ENCODE measurements at places on chromosomes 12 and 14. TPM values are rescaled to one million over a fixed set of nuclear protein-coding genes. Genes with fewer than 3 reads are reported as not detected.

DNA sequence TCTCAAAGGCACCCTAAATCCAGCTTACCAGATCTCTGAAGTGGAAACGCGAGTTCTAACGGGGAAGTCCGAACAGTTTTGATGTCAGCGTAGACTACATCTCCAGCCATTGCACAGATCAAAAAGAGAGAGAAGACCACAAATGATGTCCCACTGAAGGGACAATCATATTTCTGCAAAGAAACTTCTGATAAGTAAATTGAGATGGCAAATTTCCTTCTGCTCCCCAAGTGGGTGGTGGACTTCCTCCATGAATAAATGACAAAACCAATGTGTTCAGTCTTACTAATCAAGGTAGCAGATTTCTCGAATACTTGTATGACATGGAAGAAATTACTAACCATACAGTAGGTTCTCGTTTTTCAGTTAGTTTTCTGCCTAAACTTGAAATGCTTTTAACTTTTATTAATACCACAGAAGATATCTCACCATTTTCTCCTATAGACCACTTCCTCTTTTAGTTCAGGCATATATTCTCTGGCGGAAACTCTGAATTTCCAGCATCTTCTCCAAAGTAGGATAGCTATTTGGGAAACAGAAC, at the start of gene CLECL1:
Gene CLECL1, minus strand, starts transcription at position 177 of the 541 bp plus-strand sequence.
- H3K4me3 ChIP-seq = peak within 1 kb of the TSS; percentile 76
- peaks cover 57% of the 10 kb centered on the region for H3K4me1 ChIP-seq
- peaks cover 24% of the 10 kb centered on the region for H3K36me3 ChIP-seq
- H3K27me3 ChIP-seq = no peaks in the 10 kb centered on the region

GRCh38 chr14:59037086-59037485, 151.4 kb upstream of the DAAM1 start:
- no peaks in the 10 kb centered on the region for H3K36me3 ChIP-seq
- peaks cover 10% of the 10 kb centered on the region for H3K27me3 ChIP-seq
- no peak for DNase-seq
- no peaks in the 10 kb centered on the region for H3K4me1 ChIP-seq

DNA sequence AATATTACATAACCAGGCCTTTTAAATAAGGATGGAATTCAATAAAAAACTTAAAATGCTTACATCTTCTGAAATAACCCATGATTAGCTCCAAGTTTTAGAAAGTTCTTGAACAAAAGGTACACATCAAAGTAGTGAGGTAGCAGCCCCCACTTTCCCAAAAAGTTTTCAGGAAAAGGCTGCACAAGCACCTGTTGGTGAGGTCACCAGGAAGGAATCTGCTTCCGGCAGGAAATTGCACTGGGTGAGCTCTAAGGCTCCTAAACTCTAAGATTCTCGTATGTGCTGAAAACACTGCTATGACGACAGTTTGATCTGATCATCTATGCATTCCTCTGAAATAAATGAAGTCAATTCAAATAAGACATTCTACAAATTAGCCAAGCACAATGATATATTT, 34.3 kb upstream of the TTC7B start:
- no peak overlapping the region for H3K27ac ChIP-seq
- no peaks in the 10 kb centered on the region for H3K4me1 ChIP-seq
- no peak overlapping the region for H3K4me3 ChIP-seq
- DNase-seq = no peak

DNA sequence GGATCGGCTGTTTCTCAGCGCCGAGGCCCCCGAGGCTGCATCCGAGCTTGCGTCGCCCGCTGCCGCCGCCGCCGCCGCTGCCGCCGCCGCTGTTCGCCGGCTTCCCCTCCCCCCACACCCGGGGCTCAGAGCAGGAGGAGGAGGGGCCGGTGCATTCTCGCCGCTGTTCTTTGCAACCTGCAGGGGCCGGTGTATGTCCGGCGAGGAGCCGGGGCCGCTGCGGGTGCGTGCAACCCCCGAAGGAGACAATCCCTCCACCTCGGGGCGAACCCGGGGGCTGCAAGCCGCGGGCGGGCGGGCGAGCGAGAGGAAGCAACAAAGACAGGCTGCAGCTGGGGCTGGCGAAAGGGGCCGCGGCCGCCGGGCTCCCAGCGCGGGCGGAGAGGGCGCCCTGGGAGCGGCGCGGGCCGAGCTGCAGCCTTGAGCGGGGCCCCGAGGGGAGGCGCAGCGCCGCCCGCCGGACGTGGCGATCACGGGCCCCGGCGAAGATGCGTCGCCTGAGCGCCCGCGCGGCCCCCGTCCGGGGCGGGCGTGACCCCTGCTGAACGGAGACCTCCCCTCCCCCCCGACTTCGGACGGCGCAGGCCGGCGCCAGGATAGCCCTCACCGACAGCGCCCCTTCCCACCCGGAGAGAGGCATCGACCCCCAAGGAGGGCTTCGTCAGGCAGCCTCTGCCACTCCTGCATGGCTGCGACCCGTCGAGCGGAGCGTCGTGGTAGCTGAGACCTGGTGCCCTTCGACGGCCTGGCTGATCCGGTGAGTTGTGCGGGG, 702 bp downstream of the FAM222A start:
- H3K27me3 ChIP-seq = peaks cover 29% of the 10 kb centered on the region
- peaks cover 9% of the 10 kb centered on the region for H3K4me1 ChIP-seq
- no peaks in the 10 kb centered on the region for H3K36me3 ChIP-seq

DNA sequence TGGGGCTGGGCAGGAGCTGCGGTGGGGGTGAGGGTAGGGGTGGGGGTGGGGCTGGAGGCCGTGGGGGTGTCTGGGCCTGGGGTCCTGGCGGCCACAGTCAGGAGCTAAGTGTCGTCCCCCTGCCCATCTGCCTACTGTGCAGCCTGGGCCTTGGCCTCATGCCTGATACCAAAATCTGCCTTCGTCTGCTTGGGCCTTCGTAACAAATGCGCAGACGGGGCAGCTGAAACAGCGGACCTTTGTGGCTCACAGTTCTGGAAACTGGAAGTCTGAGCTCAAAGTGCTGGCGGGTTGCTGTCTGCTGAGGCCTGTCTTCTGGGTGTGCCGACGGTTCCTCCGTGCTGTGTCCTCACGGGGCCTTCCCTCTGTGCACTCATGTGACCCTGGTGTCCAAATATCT, 61.7 kb downstream of the KIF26A start:
- H3K4me3 ChIP-seq = no peak overlapping the region
- H3K36me3 ChIP-seq = no peaks in the 10 kb centered on the region
- no peak overlapping the region for H3K27ac ChIP-seq
- H3K27me3 ChIP-seq = no peaks in the 10 kb centered on the region

- DNase-seq = no peak
- H3K4me3 ChIP-seq = no peak overlapping the region
- peaks cover 14% of the 10 kb centered on the region for H3K4me1 ChIP-seq
- H3K36me3 ChIP-seq = no peaks in the 10 kb centered on the region
- H3K27me3 ChIP-seq = peaks cover 43% of the 10 kb centered on the region
Observed at GRCh38 chr14:94153750-94154342, 20.3 kb upstream of the PPP4R4 start.

DNA sequence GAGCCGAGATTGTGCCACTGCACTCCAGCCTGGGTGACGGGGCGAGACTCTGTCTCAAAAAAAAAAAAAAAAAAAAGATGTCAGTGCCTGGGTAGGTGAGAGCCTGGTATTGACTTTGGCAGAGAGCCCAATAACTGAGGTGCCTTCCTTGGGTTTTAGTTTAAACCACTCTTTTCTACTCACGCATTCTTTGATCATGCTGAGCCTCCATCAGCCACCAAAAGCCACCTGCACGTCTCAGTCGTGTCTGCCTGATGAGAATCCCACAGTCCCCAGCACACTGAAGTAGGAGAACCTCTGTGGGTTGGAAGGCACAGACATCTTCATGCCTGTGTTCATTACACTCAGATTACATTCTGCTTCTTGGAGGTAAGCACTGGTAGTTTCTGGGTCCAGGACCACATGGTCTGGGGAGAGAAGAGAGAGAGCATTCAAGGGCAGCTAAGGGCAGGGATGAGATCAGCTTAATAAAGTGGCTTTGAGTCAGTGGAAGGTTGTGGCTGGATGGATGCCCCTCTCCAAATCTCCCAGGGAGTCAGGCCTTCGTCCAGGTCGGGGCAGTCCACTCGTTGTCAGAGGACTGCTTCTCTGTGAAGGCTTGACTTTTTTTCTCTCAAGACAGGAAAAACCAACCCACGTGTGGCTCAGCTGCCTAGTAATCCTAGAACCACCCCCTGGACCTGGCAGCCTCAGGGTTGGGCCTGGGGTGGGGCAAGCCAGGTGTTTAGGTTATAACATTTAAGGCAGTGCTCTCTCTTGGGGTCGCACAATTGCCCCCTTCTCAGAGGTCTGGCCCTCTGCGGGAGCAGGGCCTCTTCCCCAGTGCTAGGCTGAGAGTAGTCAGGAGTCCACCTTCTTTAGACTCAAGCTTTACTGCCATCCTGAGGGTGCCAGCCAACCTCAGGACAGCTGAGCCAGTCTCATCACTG, 32.6 kb upstream of the MAX start:
- H3K27ac ChIP-seq = no peak overlapping the region
- H3K27me3 ChIP-seq = no peaks in the 10 kb centered on the region
- peaks cover 5% of the 10 kb centered on the region for H3K4me1 ChIP-seq
- no peak overlapping the region for H3K4me3 ChIP-seq

DNA sequence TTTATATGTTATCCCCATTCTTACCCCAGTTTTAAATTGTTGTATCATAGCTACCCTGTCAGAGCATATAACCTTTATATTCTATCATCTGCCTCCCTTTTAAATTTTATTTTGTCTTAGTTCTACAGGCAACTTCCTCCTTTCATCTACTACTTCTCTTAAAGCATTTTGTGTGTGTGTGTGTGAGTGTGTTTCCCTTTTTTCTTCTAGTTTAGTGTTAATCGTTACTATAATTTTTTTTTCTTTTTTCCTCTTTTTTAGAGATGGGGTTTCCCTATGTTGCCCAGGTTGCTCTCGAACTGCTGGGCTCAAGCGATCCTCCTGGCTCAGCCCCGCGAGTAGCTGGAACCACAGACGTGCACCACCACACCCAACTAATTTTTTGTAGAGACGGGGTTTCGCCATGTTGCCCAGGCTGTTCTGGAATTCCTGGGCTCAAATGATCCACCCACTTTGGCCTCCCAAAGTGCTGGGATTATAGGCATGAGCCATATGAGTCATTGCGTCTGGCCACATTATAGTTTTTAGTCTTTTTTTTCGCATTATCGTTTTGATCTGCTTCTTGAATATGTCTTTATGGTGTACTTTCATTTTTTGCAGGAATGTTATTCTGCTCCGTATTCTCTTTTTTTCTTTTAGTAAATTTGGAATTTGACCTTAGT, 33.1 kb upstream of the FBXO34 start:
- no peak overlapping the region for H3K4me3 ChIP-seq
- H3K36me3 ChIP-seq = no peaks in the 10 kb centered on the region
- H3K4me1 ChIP-seq = peaks cover 3% of the 10 kb centered on the region
- no peak overlapping the region for H3K27ac ChIP-seq
- no peak for DNase-seq
- peaks cover 28% of the 10 kb centered on the region for H3K27me3 ChIP-seq

DNA sequence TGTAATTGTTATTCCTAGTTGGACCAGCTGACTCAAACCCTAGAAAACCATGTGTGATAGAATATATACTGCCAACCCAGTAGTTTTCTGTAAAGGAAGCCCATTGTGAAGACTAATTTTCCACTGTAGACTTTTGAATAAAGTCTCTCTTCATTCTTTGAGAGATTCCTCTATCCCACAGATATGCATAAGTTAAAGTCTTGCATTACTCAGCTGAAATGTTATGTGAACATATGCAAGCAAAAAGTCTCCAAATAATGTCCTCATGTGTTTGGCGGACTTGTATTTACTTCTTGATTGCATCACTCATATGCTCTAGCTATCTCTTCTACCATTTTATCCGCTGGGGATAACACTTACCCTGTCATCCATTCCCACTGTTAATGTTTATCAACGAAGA, 35.1 kb upstream of the OTOGL start:
- no peaks in the 10 kb centered on the region for H3K27me3 ChIP-seq
- no peak overlapping the region for H3K4me3 ChIP-seq
- no peaks in the 10 kb centered on the region for H3K36me3 ChIP-seq
- no peak for DNase-seq
- H3K27ac ChIP-seq = no peak overlapping the region

- no peaks in the 10 kb centered on the region for H3K36me3 ChIP-seq
- DNase-seq = peak; percentile 43
- no peak within 1 kb of the TSS for H3K27ac ChIP-seq
- H3K27me3 ChIP-seq = peaks cover 26% of the 10 kb centered on the region
Observed at GRCh38 chr12:109020796-109021380, at the start of gene SVOP. SVOP (minus strand) TSS chr12:109021068; CDS start chr12:109020868, 200 bp downstream.

- no peak overlapping the region for H3K4me3 ChIP-seq
- no peak for DNase-seq
- H3K27ac ChIP-seq = no peak overlapping the region
- H3K4me1 ChIP-seq = no peaks in the 10 kb centered on the region
- H3K27me3 ChIP-seq = peaks cover 9% of the 10 kb centered on the region
- H3K36me3 ChIP-seq = no peaks in the 10 kb centered on the region
Observed at GRCh38 chr14:71202881-71203280, 295.6 kb downstream of the PCNX1 start.

GRCh38 chr14:61956517-61956916, 194.3 kb downstream of the SNAPC1 start:
- no peaks in the 10 kb centered on the region for H3K4me1 ChIP-seq
- H3K27me3 ChIP-seq = peaks cover 36% of the 10 kb centered on the region
- no peak overlapping the region for H3K27ac ChIP-seq
- DNase-seq = no peak

DNA sequence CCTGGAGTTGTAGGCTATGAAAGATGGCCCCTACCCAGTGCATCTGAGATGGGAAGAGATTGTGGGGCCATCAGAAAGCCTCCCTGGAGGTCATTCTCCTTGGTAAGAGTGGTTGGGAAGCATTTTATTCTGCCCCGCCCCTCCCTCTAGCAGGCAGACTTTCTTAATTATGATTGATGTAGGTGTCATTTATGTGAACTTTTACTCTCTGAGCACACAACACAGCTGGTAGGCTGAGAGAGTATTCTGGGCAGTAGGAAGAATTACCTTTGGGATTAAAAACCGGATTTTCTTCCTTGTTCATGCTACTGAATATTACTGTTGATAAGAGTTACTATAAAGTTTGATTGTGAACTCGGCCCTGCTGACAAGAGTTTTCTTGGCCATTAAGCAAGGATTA, 266.8 kb downstream of the TTC6 start:
- H3K27ac ChIP-seq = no peak overlapping the region
- DNase-seq = no peak
- no peaks in the 10 kb centered on the region for H3K27me3 ChIP-seq
- H3K36me3 ChIP-seq = no peaks in the 10 kb centered on the region
- H3K4me1 ChIP-seq = peaks cover 5% of the 10 kb centered on the region
- H3K4me3 ChIP-seq = no peak overlapping the region

Gene PLEKHD1
- 0.13 TPM for total RNA-seq

Gene SCAF11
- 131 TPM for total RNA-seq

Gene RAD9B
- total RNA-seq = 0.68 TPM

Gene SMCO2
- not detected for total RNA-seq

Gene LRIG3
- not detected for total RNA-seq
